ENCODE measurements at places on chromosomes 16 and 17.

DNA sequence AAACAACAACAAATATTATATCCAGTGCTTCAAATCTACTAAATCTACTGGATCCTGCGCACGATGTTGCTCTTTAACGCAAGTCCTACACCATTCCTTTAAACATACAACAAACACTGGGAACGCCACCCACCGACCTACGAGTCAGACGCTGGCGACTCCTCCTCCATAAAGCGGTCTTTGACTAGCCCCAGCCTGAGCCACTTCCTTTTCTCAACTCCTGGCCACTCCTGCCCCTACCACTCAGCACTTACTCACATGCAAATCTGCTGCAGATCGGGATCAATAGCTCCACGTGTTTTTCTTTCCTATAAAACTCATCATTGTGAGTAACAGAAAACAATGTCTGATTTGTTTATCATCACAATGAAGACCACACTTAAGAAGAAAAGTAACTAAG lies 32.8 kb upstream of the MNT start:
- no peak for DNase-seq

GRCh38 chr17:57369509-57369945 lies 113.2 kb downstream of the MSI2 start:
- DNase-seq: no peak

DNA sequence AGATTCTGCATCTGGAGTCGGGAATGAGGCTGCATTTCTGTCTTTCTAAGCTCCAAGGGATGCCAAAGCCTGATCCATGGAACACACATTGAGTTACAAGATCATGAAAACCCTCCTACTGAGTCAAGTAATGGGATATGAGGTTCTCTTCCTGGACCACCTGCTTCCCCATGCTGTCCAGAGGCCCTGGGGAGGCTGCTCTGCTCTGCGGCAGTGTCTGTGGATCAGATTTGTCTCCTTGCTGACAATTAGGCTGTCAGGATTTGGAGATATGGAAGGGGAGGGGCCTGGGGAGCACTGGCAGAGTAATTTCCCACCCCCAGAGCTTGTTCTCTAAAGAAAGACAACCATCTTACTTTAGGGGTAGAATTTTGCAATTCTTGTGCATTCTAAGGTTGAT lies 33.0 kb downstream of the C16orf95 start:
- no peak for DNase-seq

- peak; percentile 57 for DNase-seq
Measured at GRCh38 chr17:39209317-39210092, 9.4 kb downstream of the RPL19 start.

DNA sequence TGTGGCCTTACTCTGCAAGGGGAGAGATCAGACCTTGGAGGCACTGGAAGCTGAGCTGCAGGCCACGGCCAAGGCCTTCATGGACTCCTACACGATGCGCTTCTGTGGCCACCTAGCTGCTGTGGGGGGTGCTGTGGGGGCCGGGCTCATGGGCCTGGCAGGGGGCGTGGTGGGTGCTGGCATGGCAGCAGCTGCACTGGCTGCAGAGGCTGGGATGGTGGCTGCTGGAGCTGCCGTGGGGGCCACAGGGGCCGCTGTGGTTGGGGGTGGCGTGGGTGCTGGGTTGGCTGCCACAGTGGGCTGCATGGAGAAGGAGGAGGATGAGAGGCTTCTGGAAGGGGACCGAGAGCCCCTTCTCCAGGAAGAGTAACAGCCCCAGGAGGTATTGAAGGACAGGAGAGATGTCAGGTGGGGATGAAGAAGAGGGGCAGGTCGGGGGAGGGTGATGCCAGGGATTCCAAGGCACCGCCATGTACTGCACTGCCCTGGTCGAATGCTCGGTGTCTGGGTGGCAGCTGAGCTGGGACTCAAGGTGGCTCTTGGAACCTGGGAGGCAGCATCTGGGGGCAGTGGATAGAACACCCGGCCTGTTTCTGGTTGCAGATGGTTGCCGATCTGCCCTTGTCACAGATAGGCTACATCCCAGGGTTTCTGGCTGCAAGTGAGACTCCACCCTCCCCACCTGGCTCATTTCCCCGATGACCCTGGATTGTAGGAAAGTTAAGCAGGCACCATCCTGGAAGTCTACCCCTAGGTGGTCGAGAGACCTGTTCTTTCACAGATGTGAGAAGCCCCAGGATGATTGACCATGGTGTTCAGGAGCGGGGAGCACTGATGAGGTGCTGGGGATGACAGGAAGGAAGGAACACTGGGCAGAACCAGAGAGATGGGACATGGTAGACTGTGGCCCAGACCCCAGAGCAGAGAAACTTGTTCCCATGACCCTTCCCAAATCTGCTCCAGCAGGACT lies 5.1 kb downstream of the RNF112 start:
- DNase-seq: no peak

- DNase-seq: no peak
Measured at GRCh38 chr16:88888461-88889387, 22.3 kb upstream of the PABPN1L start.

DNA sequence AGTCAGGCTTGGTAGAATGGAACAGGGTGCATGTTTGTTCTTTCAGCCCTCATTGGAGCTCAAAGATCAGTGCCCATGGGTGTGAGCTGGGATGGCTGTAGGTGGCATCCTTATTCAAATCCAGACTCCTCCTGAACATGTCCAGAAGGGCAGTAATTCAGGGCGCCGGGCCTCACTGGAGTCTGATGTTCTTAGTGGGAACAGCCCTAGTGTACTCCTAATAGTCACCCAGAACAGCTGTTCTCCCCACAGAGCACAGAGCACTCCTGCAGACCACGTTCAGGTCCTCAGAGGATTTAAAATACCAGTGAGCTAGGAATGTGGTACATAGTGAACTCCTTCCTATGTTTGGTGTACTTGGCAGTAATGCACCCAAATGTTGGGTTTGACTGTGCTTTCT lies 96.2 kb downstream of the BANP start:
- no peak for DNase-seq

DNA sequence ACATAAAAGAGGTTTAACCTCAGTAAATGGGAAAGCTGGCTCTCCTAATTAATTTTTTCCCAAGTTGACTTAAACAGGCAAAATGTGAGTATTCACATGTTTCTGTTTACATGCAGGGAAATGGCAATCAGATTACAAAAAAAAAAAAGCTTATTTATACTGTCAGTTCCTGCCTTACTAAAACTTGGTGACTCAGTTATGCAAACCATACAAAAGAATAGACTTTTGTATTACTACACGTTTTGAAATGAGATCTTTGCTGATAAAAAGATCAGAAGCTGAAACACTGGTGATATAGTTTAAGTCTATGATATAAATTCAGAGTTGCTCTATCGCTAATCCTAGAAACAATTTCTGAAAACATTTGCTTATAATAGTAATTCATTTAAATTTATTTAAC lies 9.4 kb upstream of the KCNJ2 start:
- no peak for DNase-seq

DNA sequence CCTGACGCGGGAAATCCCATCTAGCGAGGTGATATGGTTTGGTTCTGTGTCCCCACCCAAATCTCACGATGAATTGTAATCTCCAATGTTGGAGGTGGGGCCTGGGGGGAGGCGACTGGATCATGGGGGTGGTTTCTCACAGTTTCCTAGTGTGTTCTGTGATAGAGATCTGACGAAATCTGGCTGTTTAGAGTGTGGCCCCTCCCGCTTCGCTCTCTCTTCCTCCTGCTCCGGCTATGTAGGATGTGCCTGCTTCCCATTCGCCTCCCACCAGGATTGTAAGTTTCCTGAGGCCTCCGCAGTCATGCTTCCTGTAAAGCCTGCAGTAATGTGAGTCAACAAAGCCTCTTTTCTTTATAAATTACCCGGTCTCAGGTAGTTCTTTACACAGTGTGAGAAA lies 31.6 kb downstream of the IFT140 start:
- no peak for DNase-seq

DNA sequence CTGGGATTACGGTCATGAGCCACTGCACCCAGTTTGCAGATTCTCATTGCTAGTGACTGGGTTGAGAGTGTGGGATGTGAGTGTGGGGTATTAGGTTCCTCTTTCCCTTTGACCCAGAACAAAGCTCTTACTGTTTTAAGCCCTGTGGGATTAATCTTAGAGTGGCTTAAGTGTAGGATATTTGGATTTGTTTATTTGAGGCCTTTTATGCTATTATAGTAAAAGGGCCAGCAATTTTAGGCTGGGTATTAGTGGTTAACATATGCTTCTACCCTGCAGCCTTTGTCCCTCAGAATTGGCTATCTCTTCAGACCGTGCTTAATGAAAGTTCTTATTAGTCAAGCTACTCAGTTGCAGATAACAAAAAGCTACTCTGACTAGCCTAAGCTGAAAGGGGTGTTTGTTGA lies 3.2 kb downstream of the SGF29 start:
- DNase-seq: no peak
